ENCODE measurements at places on chromosomes 4 and X.

DNA sequence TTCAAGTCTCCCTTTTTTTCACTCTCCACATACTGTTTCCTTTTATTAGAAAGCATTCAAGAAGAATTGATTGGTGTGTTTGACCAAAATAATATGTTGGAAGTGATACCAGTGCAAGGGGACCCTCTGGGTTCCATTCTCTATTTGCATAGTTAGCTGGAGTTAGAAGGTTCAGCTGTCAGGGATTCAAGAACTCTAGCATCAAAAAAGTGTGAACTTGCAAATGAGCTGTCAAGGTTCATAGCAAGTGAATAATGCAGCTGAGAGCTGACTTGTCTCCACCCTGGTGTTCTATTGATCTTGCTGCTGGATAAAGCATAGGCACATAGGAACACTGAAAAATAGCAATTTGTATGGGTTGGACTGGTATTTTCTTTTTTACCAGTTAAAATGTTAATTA is 73.2 kb downstream of the SORBS2 start:
- no peak for DNase-seq

GRCh38 chr4:61580721-61581377 is 380.7 kb downstream of the ADGRL3 start:
- no peak for DNase-seq

- DNase-seq = no peak
These were observed 79.2 kb upstream of the TET2 start for GRCh38 chr4:105067431-105067830.

- no peak for DNase-seq
These were observed 539 bp upstream of the CHIC1 start for GRCh38 chrX:73562458-73562857.

- DNase-seq = no peak
These were observed 61.6 kb upstream of the MTMR8 start for GRCh38 chrX:64456828-64457227.

DNA sequence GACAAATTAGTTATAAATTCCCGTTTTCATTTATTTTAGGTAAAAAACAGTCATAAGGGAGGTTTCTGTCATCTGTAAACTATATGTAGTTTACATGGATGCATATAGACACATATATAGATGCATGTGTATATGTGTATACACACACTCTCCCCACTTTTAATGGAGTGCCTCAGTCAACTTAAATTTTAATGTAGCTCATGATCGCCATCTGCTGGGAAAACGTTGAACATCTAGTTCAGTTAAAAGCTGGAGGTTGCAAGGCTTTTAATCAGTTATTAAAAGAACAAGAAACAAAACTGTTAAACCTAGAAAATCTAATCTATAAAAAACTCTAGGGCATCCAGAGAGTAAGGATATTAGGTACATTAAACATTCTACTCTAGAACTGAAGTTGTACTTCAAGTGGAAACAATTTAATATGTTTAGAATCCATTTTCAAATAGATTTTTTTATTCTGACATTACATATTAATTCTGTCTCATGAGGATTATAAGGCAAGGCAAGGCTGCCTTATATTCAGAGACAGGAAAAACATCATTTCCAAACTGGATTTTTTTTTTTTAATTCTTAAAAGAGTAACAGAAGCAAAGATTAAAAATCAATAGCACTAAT is 122.6 kb downstream of the SHISA3 start:
- no peak for DNase-seq

- DNase-seq = no peak
These were observed 83.1 kb downstream of the DMD start for GRCh38 chrX:33128048-33128805.

DNA sequence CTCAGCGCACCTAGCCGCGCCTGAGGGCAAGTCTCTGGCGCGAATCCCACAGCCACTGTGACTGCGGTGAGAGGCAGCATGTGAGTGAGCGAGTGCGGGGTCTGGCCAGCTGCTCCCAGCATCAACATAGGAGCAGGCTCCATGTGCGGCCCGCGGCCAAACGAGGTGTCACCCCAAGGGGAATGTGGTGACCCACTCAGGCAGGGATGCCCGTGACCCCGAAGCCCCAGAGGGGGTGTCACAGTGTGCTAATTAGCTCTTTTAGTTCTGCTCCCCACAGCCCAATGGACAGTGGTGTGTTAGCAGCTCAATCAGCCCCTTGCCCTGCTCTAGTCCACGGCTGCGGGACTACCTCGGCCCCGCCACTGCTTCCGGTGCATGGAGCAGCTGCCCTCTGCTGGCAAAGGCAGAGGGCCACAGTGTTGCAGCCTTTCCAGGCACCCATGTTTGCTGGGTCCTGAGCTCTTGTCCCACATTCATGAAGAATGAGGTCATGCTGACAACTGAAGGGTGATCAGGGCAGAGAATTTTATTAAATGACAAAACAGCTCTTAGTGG is 61.4 kb downstream of the AGA start:
- DNase-seq = no peak

DNA sequence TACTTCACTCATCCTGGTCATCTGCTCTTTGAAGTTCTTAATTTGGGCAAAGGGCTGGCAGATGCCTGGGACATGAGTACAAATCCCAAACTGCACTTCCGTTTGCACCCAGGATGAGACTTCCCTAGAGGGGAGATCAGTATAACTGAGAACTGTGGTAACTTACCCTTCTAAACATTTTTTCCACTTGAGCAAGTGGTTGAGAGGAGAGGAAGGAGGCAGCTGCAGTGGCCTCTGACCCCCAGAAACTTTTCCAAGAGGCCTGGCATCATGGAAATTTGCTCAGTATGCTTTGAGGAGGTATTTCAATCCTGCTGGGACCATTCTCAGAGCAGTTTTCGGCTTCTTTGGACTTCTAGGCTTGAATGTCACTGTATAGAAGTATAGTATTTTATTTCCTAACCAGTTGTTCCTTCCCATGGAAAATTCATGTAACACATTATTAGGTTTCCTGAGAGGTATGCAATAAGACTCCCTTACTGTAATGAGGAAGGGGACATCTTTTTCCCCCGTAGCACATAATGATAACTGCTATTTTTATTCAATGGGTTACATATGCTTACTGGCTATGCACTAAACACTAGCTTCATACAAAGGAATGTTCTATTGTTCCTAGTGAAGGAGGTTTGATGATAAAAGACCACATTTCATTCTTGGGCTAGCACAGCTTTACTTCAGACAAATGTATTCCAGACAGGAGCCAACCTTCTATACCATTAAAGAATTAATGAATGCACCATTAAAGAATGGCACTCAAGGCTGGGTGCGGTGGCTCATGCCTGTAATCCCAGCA is 129.3 kb downstream of the SHROOM3 start:
- DNase-seq = no peak

- DNase-seq = no peak
These were observed 5.7 kb downstream of the CYP2U1 start for GRCh38 chr4:107937040-107937439.

DNA sequence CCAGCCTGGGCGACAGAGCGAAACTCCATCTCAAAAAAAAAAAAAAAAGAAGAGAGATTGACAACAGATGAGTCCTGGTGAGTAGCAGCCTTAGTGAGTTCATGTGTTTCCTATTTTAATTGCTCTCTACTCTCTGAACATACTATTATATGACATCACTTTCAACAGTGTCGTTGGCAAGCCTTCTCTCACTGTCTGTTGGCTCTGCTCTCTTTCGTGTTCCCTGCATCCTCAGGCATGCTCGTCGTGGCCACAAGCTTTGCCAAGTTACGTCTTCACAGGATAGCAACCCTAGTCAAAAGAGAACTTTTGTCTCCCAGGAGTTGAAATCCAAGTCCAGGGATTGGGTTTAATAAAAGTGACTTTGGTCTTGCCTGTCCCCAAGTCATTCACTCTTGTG is 117.1 kb upstream of the EGFL6 start:
- no peak for DNase-seq

DNA sequence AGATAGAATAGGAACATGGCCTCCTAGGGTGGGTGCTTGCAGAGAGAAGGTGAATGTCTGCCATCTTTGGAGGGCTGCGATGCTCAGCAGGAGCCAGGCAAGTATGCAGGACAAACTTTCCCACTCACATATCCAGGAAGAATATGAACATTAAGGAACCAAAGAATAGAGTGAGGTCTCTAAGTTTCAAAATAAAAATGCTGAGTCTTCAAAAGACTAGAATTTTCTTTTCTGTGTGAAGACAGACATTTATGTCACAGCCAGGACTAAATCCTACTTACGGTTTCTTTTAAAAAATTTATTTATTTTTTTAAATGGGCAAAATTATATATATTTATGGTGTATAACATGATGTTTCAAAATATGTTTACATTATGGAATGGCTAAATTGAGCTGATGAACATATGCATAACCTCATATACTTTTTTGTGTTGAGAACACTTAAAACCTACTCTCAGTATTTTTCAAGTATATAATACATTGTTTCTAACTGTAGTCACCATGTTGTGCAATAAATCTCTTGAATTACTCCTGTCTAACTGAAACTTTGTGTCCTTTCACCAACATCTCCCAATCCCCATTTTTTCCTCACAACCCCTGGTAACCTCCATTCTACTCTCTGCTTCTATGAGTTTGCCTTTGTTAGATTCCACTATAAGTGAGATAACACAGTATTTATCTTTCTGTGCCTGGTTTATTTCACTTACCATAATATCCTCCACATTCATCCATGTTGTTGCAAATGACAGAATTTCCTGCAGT is 177.8 kb upstream of the HAND2 start:
- no peak for DNase-seq

DNA sequence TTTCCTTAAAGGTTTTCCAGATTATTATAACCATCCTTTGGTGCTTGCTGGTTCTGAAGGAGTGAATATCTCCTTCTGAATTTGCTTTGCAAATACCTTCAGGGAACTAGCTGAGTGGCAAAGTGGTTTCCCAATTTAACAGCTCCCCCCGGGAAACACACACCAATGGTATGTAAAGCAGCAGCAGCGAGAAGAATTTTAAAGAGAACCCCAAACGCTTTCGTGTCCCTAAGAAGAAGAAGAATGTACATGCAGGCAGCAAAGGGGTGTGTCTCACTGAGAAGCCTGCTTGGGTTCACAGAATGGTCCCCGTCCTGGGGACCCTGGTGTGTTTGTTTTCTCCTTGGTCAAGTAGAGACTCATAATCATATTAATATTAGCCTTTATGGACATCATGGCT is 4.2 kb upstream of the AKAP17A start:
- DNase-seq = no peak

DNA sequence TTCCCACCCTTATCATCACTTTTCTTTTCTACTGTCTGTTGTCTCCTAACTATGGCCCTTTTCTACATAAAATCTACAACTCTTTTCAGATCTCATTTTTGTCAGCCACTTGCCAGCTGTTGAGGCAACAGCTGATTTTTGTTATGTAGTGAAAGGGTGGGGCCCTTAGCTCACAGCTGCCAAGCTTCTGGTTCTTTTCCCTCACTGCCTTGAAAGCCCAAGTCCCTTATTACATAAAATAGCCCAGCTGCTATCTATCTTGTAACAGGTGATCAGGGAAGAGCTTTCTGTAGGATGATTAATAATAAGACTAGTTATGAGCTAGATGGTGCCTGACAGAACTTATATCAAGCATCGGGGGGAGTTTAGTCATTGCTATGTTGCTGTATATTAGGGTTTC is 45.9 kb downstream of the ADGRL3 start:
- DNase-seq = no peak

DNA sequence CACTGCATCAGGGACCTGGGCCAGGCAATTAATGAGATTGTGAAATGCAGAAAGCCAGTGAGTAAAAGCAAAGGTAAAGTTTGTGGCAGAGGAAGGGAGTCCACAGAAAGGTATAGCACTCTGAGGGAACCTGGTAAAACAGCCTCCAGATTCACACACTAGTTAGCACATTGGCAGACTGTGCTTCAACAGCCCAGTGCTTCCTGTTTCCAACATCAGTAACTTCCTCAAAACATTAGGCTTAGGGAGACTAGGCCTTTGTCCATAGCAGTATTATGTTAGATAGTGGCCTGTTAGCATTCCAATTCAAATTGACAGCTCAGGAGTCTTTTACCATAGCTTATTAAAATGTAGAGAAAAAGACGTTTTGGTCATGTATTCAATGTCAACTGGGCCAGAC is 582.6 kb upstream of the ACTRT1 start:
- DNase-seq = no peak

DNA sequence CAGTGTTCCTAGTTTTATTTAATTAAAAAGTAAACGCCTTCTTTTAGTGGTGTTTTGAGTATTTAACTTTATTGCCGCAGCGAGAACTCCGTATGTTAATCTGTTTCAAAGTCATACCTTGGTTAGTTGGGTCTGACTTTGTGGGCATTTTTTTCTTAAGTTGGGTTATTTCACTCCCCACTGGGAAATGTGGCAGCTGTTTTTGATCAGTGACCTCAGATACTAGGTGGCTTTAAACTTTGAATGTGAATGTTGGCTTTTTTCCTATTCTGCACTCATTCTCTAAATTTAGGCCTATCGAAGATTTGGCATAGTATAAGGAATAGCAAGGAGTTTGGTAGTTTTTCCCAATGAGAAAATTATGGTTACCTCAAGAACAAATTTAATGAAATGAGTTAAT is 85.9 kb downstream of the FIP1L1 start:
- no peak for DNase-seq

DNA sequence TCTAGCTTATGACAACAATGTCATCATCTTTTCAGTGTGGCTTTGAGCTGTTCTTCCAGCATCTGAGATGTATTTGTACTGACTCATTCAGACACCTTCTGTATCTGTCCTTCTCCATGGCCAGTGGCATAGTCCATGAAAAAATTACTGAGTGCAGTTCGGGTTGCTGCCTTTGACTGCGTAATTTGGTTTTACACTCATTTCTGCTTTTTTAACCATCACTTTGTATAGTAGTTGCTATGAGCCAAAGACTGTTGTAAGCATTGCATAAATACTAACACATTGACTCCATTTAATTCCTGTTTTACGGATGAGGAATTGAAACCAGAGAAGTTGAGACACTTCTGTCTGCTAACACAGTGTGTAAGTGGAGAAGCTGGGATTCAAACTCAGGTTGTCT is 190.7 kb upstream of the MID1 start:
- no peak for DNase-seq

GRCh38 chr4:102560571-102561341 is 59.6 kb downstream of the NFKB1 start:
- no peak for DNase-seq

GRCh38 chrX:7147413-7147977 is at the start of gene STS:
STS (plus strand) TSS chrX:7147712; CDS start chrX:7253200, 105,488 bp downstream.
- DNase-seq = peak; percentile 3

DNA sequence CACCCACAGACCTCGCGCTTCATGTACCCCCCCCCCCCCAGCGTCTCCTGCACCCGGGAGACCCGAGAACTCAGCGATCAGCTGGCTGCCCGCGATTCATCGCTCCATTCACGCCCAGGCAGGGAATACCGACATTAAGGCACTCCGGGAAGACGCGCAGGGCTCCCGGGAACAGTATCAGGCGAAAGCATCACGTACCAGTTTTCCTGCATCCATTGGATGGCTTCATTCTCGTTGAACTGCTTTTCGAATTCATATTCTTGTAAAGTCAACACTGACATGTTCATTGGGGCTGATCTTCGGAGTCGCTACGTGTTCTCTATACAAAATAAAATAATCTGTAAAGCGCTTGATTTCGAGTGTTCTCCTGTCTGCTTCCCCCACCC is 373 bp downstream of the ELOVL6 start:
- no peak for DNase-seq

DNA sequence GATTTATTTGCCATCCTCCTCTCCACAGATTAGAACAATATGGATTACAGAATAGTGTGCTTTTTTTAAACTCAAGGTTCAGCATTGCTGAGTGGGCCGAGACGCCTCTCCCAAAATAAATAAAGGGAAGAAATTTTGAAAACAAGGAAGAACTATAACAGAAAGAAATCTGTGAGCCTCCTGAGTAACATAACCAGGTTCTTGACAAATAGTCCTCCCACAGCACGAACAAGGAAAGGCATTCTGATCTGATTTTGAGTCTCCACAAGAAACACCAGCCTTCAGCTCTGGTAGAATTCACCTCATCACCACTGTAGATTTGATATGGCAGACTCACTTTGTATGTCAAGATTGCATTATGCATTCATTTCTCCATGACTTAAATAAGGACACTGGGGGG is 173.6 kb downstream of the HHIP start:
- DNase-seq = no peak

Measured in stimulated activated CD8-positive, alpha-beta memory T cell treated with anti-CD3 and anti-CD28 coated beads, Interleukin-7, amount 100 ng/mL, for 1 hour (primary cell).